Naive B cell (primary cell): ENCODE measurements at places on chromosomes 5 and 9.

- DNase-seq: no peak
Measured at GRCh38 chr9:11356067-11356466, 743.3 kb upstream of the PTPRD start.

GRCh38 chr9:127124111-127124531 is 1.7 kb upstream of the ANGPTL2 start:
- DNase-seq: no peak

GRCh38 chr5:82307451-82307850 is 29.3 kb upstream of the RPS23 start:
- no peak for DNase-seq

DNA sequence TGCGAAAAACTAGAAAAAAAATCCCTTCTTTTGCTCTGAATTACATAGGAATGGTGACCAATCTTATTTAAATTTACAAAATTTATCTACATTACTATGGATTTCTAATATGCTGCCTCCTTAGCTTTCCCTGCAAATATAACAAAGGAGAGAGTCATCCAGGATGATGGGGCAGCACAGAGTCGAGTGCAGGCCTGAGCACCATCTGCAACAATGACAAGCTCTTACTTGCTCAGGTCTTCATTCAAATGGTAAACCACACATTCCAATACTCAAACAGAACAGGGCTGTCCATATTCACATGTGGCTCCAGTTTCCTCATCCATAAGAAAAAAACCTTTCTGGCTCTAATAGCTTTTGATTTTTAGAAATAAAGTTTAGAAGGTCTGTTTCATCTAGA is 33.5 kb upstream of the ZNF354B start:
- no peak for DNase-seq

DNA sequence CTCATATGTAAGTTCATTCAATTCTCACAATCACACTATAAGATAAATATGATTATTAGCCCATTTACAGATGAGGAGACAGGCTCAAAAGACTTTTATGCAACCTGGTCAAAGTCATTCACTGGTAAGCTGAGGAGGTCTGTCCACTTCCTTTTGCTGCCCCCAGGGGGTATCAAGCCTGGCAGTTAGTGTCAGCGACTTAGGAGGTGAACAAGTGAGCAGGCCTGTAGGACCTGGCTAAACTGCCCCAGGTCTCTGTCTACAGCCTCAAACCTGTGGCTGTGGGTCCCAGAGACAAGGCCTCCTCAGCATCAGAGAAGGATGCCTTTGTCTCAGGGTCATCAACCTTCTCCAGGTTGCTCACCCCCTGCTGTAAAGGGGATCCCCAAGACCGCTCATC is 10.4 kb downstream of the TGFBI start:
- no peak for DNase-seq

DNA sequence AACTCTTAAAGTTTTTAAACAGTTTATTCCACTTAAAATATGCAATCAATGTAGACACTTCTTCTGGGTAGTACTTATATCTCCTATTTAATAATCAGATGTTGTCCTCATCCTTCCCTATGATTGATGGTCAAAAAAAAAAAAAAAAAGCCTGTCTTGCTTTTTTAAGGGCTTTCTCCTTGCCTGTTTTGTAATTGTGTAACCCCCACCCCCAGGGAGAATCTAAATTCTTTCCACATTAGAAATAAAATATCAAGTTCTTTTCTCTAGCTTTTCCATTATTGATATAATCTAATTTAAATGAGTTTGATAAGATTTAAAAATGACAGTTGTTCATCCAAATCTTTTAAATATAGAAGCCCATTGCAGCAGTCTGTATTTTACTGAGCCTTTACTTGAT is 119.7 kb downstream of the CHSY3 start:
- no peak for DNase-seq

DNA sequence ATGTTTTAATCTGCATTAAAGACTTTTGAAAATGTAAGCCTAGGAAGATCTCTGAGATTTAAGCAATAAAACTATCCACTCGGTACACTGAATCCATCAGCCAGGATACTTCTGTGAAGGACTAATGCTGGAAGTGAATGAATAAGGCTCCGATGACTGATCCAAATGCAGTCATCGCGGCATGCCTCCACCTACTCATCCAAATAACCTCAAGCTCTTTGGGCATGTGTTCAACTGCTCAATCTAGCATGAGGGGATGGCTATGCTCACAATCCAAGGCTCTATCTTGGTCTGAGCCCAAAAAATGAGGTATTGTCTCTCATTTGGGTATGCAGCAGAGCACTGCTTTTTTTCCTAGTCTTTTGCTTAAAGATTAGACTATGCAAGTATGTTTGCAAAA is 19.2 kb downstream of the MARCHF3 start:
- no peak for DNase-seq
